ENCODE measurements at places on chromosomes 12 and 14.
A peak's percentile ranks its signal among the peaks of the same experiment; 100 is the strongest.

- DNase-seq: no peak
These were observed 62.3 kb upstream of the TMEM132C start for GRCh38 chr12:128204711-128205110.

GRCh38 chr14:61700104-61700886 lies 5.0 kb downstream of the HIF1A start:
- no peak for DNase-seq

- DNase-seq: no peak
These were observed 141.5 kb upstream of the FGD4 start for GRCh38 chr12:32257695-32258496.

DNA sequence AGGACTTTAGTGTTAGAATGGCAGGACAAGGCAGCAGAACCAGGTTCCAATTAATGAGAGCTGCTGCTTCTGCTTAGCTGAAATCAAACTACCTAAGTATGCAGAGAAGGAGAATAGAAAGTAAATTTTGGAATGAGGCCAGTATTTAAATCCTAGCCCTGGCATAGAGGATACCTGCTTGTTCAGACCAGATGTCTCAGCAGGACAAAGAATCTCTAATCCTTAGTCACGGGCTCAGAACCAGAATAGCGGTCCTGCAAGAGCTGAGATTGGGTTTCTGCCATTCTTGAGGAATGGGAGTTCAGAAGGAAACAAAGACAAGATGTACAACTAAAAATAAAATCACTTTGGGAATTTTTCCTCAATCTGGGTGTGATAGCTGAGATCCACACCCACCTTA lies 550.8 kb upstream of the TMEM132C start:
- DNase-seq: no peak

DNA sequence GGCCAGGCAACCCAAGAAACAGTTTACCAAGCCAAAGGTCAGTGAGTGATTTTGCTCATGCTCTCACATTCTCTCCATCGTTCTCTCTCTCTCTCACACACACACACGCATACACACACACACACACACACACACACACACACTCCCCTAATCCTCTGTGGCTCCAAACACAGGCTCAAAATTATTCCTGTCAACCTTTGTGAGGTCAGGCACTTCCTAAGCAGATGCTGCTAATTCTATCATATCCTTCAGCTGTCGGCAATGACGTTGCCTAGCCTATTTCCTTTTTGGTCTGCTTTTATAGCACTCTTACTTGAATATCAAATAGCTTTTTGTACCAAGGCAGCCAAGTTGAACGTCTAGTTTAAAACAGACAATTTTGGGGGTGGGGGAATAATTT lies 98.9 kb upstream of the EGLN3 start:
- no peak for DNase-seq

DNA sequence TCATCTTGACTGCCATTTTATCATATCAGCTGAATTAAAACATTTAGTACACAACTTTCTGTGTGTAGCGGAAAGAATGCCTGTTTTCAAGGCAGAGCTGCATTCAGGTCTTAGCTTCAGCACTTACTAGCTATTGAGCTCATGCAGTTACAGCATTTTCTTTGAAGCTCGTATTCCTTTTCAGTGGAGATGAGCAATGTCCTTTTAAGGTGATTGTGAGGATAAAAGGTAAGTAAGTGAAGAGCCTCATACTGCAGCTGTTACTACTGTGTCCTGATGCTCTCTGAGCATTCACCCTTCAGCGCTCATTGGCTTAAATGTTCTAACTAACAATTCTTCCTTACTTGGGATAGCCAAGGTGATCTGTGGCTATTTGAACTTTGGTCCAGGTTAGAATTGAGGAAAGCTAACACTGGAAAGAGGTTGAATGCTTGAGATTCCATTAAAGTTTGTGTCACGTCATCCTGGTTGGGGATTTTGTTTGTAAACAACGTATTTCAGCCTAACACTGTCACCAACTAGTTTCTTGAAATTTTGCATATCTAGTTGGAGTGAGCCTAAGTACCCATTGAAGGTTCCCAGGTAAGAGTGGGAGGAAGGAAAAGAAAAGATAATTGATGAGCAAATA lies 71.4 kb downstream of the PAPOLA start:
- no peak for DNase-seq

DNA sequence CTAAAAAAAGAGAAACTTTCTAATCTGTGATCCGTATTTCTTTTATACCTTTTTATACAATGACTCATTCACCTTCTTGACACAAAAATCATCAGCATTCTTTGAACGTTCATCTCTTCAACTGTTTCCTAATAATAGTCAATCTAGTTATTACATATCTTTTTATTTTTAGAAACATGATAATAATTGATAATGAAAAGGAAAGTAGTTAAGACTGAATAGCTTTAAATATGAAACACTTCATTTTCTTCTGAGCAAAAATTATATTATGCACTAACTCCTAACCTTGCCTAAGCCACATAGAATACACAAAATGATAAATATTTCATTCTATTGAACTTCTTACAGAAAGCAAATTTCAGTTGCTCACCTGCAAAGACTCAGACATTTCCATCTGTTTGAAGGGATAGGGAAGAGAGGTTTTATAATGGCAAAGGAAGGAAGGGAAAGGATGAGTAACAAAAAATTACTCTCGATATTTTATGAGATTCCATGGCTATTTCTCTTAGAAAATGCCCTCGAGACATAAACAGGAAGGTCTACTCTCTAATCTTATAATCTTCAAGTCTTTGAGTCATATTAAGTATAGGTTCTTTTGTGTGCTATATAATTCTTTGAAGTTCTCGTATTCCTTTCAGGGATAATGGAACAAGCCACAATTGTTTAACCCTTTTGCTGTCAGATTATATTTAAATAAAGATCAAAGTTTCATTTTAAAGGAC lies 7.5 kb upstream of the KLHL42 start:
- no peak for DNase-seq

- no peak for DNase-seq
These were observed 463.9 kb upstream of the TBX3 start for GRCh38 chr12:115147916-115148315.

DNA sequence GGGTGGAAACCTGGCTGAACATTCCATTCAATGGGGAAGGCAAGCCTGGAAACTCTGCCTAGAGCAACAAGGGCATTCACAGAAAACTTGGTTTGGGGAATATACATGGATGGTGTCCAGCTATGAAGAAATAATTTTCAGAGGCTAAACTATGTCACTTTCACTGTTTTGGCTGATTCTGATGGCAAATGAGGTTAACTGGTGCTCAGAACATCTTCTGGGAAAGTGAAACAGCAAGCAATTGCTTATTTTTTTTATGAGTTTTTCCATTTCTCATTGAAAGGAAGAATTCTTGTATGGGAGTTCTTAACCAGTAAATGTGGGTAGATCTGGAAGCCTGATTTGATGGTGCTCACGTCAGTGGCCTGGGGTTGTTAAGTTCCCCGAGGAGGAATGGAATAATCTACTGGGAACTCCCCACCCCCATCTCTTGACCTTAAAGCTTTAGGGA lies 132.8 kb upstream of the BTG1 start:
- DNase-seq: no peak

DNA sequence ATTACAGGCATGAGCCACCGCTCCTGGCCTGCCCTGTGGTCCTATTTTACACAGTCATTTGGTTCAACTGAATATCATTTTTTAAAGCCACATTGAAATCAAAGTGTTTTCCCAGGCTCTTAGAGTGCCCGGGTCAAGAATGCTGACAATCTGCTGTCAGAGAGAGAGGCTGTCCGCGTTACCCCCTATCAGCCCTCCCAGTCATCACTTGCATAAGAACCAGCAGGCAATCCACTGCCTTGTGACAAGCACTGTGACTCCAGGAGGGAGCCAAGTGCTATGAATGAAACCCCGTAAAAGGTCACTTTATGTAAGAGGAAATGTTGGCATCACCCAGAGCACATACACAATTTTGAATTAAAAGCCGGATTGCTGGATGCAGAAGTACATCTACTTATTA lies 13.5 kb downstream of the PHLDA1 start:
- DNase-seq: peak; percentile 74

DNA sequence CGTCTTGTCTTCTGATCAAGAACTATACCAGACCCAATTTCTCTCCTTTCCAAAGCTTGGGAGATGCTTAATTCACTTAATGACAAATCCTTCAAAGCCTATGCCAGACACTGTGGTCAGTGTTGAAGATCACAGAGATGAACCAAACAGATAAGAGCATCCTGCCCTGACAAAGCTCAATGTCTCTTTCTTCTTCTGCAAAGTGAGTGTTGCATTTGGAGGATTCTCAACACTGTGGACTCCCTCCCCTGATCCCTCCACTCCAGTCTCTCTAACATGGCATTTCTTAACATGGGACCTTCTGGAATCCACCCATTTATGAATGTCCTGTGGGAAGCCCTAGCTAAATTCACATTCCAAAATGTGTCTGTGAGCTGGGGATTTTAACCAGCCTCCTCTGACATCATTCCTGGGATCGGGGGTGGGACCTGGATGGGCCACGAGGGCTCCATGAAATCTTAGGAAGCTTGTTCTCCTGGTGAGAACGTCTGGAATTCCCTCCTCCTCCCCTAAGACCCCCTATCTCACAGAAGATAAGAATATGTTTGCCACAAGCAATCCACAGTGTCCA lies 20.3 kb downstream of the SYNE3 start:
- DNase-seq: no peak

DNA sequence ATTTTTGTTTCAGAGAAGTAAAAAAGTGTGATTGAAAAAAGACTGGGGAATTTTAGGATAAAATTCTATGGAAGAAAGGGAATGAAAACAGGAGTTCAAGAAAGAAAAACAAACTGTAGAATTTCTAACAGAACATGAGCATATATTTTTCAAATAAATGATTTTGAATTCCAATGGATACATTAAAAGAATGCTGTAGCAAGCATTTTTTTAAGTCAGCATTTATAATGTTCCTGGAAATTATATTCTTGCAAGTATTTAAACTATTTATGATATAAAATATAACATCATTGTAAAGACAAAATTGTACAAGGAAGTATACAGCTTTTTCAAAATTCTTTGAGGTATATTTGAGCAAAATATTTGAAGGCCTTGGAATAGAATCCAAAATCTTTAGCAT lies 450.7 kb downstream of the AEBP2 start:
- no peak for DNase-seq

DNA sequence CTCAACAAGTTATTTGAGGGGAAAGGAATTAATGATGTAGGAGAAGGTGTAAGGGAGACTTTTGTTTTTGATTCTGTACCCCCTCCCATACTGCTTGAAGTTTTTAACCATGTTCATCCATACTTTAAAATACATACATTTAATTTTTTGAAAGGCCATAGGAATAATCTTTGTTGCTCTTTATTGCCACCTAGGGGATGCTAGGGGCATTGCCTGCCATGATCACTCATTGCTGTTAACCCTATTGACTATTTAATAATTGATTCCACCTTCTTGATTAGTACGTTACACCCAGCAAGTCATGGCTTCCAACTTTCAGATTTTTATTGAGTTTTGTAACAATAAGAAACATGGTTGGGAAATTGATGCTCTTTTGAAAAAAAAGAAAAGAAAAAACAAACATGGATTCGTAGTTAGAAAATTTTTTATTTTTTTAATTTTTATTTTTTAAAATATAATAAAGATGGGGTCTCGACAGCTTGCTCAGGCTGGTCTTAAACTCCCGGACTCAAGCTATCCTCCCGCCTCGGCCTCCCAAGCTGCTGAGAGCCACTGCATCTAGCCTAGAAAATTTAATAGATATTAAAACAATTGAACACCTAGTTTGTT lies 8.5 kb upstream of the PRKAB1 start:
- DNase-seq: peak; percentile 33

- DNase-seq: no peak
These were observed 4.4 kb upstream of the SDS start for GRCh38 chr12:113407931-113408600.

GRCh38 chr14:25836636-25837035 lies 761.2 kb downstream of the NOVA1 start:
- no peak for DNase-seq

DNA sequence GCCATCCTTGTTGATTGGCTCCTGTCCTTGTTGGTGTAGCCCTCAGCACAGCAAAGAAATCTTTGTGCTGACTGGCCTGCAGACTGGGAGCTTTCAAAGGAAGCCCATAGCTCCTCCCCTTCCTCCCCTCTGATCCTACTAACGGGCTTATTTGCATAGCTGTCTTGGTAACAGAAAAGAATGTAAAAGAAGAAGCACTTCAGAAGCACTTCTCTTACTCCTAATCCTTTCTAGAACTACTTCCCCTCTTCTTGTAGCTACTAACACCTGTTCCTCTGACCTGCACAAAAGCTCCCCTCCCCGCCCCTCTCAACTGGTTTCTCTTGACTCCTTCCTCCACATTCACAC lies 14.3 kb upstream of the RIC8B start:
- DNase-seq: peak; percentile 48

GRCh38 chr14:39861229-39861600 lies 429.0 kb upstream of the FBXO33 start:
- DNase-seq: no peak

- no peak for DNase-seq
These were observed 25.2 kb downstream of the TMEM30B start for GRCh38 chr14:61255968-61256367.

- peak; percentile 46 for DNase-seq
These were observed 2.8 kb upstream of the FRS2 start for GRCh38 chr12:69467366-69467765.

DNA sequence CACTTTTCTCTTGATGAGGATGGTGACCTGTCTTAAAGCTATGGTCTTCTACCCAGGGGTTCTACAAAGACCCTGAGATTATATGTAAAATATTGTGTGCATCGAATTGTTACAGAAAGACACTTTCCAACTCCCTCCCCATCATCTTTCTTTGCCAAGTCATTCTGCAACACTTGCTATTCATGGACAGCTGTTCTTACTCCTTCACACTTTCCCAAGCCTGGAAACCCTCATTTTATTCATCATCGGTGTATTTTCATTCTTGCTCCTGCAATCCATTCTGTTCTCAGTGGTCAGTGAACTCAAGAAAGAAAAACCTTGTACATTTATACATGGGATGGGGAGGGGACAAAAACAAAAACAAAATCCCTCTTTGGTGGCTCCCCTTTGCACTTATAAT lies 90.5 kb upstream of the STXBP6 start:
- DNase-seq: no peak

GRCh38 chr12:6943722-6944380 lies at the start of the genes C12orf57 and RNU7-1:
Gene C12orf57, plus strand, starts transcription at chr12:6944022. Its CDS starts 100 bp downstream, at chr12:6944122.
Gene RNU7-1, plus strand, starts transcription at chr12:6943816.
- peak; percentile 91 for DNase-seq

- DNase-seq: no peak
These were observed 109.5 kb upstream of the NAP1L1 start for GRCh38 chr12:76193961-76194360.

Data from inflammatory macrophage treated with lipopolysaccharide for 1 hour (primary cell).